ENCODE measurements at places on chromosomes 6 and 20.

DNA sequence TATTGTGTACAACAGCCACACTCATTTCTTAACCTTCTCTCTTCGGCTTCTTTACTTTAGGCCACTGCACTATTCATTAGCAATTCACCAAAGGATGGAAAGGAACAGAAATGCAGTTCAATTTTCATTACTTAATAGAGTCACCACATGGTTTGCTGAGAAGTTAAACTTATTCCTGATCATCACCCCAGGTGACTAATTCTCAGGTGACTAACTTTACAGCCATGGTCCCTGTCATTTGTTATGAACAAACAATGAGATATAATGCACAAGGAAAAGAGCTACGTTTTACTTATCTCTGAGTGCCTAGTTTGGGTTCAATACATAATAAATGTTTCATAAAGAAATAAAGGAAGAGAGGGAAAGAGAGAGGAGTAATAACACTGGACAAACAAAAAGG is 45.8 kb upstream of the DST start:
- DNase-seq = no peak

DNA sequence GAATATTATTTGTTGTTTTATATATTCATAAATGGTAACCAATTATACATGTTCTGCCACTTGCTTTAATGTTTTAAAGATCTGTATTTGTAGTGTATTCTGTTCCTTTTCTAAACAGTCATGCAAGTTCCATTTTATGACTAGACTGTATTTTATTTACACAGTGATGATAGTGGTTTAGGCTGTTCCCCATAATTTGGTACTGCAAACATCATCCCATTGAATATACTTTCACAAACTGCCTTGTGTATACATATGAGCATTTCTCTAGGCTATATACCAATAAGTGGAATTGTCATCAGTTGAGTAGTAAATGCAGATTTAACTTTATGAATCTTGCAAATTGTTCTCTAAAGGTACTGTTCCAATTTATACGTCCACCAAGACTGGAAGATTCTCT is 738.0 kb downstream of the EPHA7 start:
- no peak for DNase-seq

GRCh38 chr6:163895162-163895561 is 480.6 kb downstream of the QKI start:
- no peak for DNase-seq

DNA sequence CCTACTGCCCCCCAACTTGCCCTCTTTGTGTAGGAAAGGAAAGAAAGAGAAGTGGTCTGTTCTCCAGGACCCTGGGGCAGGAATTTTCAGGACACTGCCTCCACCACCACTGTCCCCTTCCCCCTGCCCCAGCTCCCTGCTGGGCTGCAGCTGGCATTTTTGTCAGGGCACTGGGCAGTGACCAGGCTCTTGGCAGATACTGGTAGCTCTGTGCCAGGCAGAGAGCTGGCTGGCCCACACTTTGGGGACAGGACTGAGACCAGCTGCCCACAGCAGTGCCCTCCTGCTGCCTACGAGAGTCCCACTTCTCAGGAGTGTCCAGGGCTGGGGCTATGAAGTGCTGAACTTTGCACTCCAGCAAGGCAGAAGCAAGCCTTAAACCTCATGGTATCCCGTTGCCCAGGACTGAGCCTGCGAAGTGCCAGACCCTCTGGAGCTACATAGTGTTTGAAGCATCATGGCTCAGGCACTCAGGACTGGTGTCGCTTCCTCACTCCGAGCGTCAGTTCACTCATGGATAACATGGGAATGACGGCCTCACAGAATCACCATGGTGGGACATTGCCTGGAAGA is 19.3 kb downstream of the SLC13A3 start:
- DNase-seq = no peak

GRCh38 chr6:16769131-16769985 is 8.1 kb upstream of the ATXN1 start:
- no peak for DNase-seq

- no peak for DNase-seq
Measured at GRCh38 chr6:88899569-88900316, 63.7 kb downstream of the RNGTT start.

- no peak for DNase-seq
Measured at GRCh38 chr6:20085817-20086216, 126.5 kb downstream of the MBOAT1 start.

DNA sequence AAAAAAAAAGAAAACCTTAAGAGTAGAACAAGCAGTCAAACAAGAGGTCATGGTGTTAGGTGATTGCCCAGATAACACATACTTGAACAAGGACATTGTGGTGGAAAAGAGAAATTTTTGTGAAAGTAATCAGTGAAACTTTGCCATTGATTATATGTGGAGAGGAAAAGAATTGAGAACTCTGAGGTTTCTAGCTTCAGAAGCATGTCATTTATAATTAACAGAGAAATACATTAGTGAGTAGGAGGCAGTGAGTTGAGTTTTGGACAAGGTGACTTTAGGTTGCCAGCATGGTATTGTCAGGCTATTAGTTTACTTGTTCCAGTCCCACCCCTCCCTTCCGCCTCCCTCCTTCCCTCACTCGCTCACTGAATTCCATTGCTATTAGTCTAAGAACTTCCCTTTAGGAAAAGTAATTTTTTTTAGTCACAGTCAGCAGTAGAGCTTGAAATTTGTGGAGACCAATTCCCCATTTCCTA is 17.2 kb downstream of the TAB2 start:
- DNase-seq = no peak

- DNase-seq = no peak
Measured at GRCh38 chr6:141309295-141309694, 823.4 kb upstream of the GJE1 start.

- no peak for DNase-seq
Measured at GRCh38 chr20:51176446-51176845, 153.5 kb upstream of the KCNG1 start.

DNA sequence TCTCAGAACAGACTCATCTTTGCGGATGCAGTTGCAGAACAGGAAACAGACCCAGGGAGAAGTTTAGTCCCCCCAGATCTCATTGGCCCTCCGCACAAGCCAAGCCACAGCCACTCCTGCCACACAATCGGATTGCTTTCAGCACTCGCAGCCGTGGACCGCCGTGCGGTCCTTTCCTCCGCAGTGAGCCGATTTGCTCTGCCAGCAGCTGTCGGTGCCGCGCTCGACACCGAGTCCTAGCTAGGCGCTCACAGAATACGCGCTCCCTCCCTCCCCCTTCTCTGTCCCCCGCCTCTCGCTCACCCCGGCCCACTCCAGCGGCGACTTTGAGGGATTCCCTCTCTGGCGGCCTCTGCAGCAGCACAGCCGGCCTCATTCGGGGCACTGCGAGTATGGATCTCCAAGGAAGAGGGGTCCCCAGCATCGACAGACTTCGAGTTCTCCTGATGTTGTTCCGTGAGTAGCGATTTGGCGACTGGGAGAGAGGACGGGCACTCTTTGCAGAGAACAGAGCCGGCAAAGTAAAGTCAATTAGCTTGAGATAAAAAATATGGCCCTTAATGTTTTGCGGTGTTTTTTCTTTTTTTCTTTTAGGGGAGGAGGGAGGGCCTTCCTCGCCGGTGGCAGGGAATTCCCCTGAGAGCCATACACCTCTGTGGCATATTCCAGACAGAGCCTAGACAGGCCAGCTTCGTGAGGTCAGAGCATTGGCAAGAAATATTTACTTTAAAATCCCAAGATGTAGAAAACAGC is at the start of gene LAMP5:
TSS of gene LAMP5 (plus strand) at position 130 of the 753 bp plus-strand sequence. CDS start at position 393, 263 bp downstream.
- no peak for DNase-seq

GRCh38 chr20:23178806-23179205 is 92.7 kb upstream of the CD93 start:
- no peak for DNase-seq

GRCh38 chr6:16243055-16243454 is 4.7 kb downstream of the GMPR start:
- no peak for DNase-seq

- DNase-seq = no peak
Measured at GRCh38 chr20:4920131-4920530, 81.2 kb downstream of the SLC23A2 start.

DNA sequence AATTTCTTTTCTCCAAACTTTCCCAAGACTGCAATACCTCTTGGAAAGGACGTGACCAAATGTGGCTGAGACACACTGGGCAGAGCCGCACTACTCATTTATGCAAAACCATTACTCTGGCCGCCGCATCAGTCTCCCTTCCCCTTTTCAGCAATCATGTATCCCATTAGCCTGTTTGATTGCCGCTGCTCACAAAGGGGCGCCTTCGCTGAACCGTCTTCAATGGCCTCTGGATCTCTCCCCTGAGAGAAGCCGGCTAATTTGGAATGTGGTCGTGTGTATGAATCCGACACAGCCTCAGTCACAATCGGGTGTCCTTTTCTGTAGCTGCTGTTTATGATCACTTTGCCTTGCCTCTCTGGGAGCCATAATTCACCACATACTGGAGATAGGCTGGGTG is 361.1 kb downstream of the ZFAND3 start:
- DNase-seq = no peak

GRCh38 chr6:158849899-158850806 is 31.0 kb upstream of the EZR start:
- no peak for DNase-seq

DNA sequence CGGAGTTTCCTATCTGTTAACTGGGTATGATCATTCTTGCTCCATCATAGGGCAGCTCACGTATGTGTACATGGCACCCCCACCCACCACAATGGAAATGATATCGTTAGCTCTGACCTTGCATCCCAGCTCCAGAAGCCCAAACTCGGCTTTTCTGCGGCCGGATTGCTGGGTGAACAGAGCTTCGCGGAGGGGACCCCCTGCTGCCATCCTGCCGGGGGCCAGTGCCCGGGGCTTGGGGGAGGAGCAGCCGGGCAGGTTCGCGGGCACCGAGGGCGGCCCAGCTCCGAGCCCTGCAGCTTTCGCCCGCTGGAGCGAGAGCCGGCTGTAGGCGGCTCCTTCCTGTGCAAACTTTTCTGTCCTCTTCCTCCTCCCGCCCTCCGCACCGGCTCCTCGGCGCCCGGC is 24.9 kb upstream of the FUCA2 start:
- DNase-seq = no peak

DNA sequence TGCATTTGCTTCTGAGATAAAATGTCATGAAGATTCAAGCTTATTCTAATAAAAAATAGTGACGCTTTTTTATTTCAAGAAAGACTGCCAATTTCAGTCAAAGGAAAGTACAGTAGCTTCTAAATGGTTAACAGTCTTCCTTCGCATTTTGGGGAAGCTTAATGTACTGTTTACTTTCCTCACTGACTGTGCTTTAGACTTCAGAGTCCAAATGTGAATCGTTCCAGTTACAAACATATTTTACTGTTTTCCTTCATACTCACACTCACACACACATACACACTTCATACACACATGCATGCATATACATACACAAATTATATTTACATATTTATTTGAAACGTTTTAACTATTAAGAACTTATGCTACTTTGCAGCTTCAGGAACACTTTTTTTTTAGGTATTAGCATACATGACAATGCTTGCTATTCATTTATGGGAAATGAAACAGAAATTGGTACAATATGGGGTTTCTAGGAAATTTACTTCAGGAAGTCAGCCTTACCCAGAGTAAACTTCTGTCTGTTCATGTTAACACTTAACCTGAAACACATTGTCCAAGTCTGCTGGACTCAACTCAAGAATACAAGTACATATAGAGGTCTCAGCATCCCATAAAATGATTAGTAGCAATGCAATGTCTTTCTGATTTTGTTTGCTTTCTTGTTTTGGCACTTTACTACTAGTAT is 145.4 kb downstream of the RPS12 start:
- DNase-seq = no peak

DNA sequence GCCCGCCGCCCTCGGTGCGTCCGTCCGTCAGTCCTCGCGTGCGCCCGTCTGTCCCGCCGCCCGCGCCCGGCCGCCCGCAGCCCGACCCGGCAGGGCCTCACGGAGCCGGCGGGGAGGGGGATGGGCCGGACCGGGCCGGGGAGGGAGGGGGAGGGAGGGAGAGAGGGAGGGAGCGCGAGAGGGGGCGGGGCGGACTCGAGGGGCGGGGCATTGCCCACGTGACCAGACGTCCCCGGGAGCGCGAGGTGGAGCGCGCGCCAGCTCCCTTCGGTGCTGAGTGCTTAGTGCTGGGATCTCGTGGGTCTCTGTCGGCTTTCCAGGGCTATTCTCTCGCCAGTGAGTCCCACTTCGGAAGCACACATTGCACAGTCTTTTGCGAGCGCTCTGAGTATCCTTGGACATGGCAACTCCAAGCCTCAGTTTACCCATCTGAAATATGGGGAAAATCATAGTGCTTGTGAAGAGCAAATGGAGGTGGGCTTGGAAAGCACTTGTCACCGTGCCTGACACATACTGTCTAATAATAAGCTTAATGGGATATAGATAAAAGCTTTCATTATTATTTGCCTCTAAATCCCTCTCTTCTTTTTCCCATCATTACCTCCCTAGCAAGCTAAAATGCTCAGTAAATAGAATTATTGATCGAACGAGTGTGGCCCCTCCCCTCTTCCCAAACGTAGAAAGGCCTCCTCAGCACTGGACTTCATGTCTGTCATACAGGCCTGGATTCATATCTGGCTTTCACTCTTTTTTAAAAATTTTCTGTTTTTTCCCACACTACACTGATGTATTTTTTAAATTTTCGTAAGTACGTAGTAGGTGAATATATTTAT is at the start of gene NCOA6:
TSS of gene NCOA6 (minus strand) at position 122 of the 833 bp plus-strand sequence. CDS start 43,296 bp downstream, outside the sequence.
- peak; percentile 77 for DNase-seq

DNA sequence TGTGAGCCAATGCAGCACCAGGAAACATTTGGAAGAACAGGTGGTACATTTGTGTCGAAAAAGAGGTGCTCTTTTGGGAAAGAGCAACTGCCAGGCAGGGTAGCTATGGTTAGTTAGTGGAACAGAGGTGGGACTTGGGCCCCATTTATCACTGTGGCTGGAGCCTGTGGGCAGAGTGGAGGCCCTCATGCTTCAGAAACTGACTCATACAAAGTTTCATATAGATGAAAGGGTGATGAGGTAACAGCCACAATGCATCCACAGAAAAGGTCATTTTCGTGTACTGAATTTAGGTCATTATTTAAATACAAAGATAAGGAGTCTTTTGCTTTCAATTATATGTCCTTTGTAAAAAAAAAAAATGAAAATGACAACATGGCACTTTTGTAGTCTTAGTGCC is 76.4 kb upstream of the HS3ST5 start:
- DNase-seq = no peak

All from NCI-H187 (cell line).